T-cell (primary cell): ENCODE measurements at places on chromosomes 3 and 15. TPM values are rescaled to one million over a fixed set of nuclear protein-coding genes. Genes with fewer than 3 reads are reported as not detected.

- no peaks in the 10 kb centered on the region for H3K27me3 ChIP-seq
- H3K4me1 ChIP-seq: no peaks in the 10 kb centered on the region
- no peak overlapping the region for H3K4me3 ChIP-seq
- no peak for DNase-seq
Observed at GRCh38 chr3:64174328-64174727, 50.9 kb downstream of the PRICKLE2 start.

DNA sequence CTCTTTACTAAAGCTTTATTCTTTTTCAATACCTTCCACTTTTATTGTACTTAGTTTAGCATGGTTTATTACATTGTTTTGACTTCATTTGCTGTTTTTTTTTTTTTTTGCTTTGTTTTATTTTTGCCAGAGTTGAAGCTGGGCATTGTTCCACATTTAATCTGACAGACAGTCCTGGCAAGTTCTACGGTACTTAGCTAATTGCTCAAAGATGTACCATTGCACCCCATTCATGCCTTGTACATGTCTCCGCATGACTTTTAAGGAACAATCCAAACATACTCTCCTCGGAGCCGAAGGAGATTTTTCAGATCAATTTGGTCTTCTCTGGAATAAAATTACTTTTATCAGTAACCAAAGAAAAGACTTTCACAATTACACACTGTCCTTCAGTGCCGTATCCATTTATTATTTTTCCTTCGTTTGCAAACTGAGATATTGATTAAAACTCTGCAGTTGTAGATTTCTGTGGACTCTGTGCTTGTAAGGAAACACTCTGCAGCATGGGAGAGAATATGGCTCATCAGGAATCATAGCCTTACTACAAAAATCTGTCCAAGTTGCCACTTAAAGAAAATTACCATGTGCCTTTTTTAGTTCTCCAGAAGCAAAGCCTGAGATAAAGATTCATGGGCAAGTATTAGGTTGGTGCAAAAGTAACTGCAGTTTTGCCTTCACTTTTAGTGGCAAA lies 952.0 kb downstream of the AGBL1 start:
- no peaks in the 10 kb centered on the region for H3K36me3 ChIP-seq
- no peaks in the 10 kb centered on the region for H3K27me3 ChIP-seq
- no peak overlapping the region for H3K4me3 ChIP-seq
- H3K27ac ChIP-seq: no peak overlapping the region

- no peaks in the 10 kb centered on the region for H3K27me3 ChIP-seq
- H3K4me3 ChIP-seq: no peak overlapping the region
- no peak overlapping the region for H3K27ac ChIP-seq
- DNase-seq: no peak
- no peaks in the 10 kb centered on the region for H3K36me3 ChIP-seq
- H3K4me1 ChIP-seq: peaks cover 45% of the 10 kb centered on the region
Observed at GRCh38 chr15:28983432-28984311, 97.9 kb downstream of the APBA2 start.

GRCh38 chr15:44541282-44541958 lies 4.5 kb downstream of the EIF3J start:
- no peaks in the 10 kb centered on the region for H3K36me3 ChIP-seq
- no peak overlapping the region for H3K4me3 ChIP-seq
- no peak overlapping the region for H3K27ac ChIP-seq

- H3K27ac ChIP-seq: no peak overlapping the region
- H3K27me3 ChIP-seq: no peaks in the 10 kb centered on the region
- no peaks in the 10 kb centered on the region for H3K36me3 ChIP-seq
- H3K4me1 ChIP-seq: no peaks in the 10 kb centered on the region
Observed at GRCh38 chr15:93201940-93202339, 112.9 kb upstream of the RGMA start.

DNA sequence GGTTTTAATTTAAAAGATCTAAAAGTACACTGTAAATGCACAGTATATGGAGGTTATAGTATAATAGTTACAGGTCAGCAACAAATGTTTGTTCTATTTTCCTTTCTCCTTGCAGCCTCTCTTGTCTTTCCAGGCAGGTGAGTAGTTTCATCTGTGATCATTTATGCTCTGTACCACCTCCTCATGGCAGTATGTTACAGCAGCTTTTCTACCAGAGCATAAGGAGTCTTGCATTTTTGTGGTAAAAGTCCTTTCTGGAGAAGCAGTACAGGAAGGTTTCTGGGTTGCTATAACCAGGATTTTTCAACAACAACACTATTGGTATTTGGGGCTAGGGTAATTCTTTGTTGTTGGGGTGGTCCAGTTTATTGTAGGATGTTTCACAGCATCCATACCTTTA lies 59.5 kb downstream of the ZNF609 start:
- DNase-seq: no peak
- no peaks in the 10 kb centered on the region for H3K36me3 ChIP-seq
- H3K27me3 ChIP-seq: no peaks in the 10 kb centered on the region
- no peak overlapping the region for H3K27ac ChIP-seq
- peaks cover 16% of the 10 kb centered on the region for H3K4me1 ChIP-seq
- H3K4me3 ChIP-seq: no peak overlapping the region

DNA sequence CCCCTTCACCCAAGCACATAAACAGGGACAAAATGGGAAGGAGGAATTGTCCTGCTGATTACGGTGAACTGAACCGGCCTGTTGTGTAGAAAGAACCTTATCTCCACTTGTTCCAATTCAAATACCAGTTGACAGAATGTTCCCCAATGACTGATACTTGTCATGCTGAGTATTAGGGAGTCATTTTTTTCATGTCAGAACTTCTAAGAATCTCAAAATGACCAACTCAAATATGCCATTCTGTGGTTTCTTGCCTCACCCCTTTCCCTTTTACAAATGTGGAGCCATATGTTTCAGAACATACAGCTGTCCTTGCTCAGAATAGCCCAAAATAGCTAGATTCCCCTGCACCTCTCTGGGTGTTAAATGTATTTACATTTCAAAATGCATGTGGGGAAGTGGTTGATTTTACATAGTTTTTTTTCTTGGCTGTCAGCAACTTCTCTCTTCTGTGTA lies 405.9 kb upstream of the TBL1XR1 start:
- H3K27ac ChIP-seq: no peak overlapping the region
- no peaks in the 10 kb centered on the region for H3K27me3 ChIP-seq
- H3K36me3 ChIP-seq: no peaks in the 10 kb centered on the region
- H3K4me1 ChIP-seq: peaks cover 19% of the 10 kb centered on the region
- no peak for DNase-seq

- H3K27ac ChIP-seq: no peak overlapping the region
- no peak overlapping the region for H3K4me3 ChIP-seq
- H3K27me3 ChIP-seq: no peaks in the 10 kb centered on the region
- DNase-seq: peak; percentile 66
Observed at GRCh38 chr3:128875556-128876120, 3.8 kb upstream of the ACAD9 start.

GRCh38 chr15:70308011-70308734 lies 210.5 kb upstream of the TLE3 start:
- H3K4me3 ChIP-seq: no peak overlapping the region
- H3K4me1 ChIP-seq: no peaks in the 10 kb centered on the region
- DNase-seq: no peak
- H3K36me3 ChIP-seq: no peaks in the 10 kb centered on the region
- no peaks in the 10 kb centered on the region for H3K27me3 ChIP-seq

GRCh38 chr3:58351920-58352319 lies 19.2 kb downstream of the PXK start:
- H3K27me3 ChIP-seq: no peaks in the 10 kb centered on the region
- no peak for DNase-seq
- no peak overlapping the region for H3K4me3 ChIP-seq
- no peak overlapping the region for H3K27ac ChIP-seq
- peaks cover 2% of the 10 kb centered on the region for H3K4me1 ChIP-seq

DNA sequence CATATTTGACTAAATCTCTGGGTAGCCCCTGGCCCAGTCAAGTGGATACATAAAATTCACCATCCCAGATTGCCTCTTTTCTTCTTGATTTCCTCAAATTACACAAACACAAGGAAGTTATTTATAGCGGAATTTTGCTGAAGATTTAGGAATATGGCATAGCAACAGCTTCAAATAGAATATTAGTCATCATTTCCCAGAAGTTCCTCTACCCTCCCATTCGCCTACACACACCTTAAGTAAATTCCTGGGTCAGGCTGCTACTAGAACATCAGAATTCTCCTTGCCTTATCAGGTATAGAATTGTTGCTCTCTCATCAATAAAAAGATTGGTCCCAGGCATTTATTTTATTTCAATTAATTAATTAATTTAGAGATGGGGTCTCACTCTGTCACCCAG lies 31.6 kb downstream of the MESD start:
- H3K36me3 ChIP-seq: peaks cover 5% of the 10 kb centered on the region
- DNase-seq: no peak
- no peaks in the 10 kb centered on the region for H3K4me1 ChIP-seq
- H3K27ac ChIP-seq: no peak overlapping the region
- H3K27me3 ChIP-seq: no peaks in the 10 kb centered on the region
- no peak overlapping the region for H3K4me3 ChIP-seq

- no peak for DNase-seq
- H3K27me3 ChIP-seq: no peaks in the 10 kb centered on the region
- H3K27ac ChIP-seq: no peak overlapping the region
- H3K4me1 ChIP-seq: no peaks in the 10 kb centered on the region
Observed at GRCh38 chr15:85941186-85941855, 138.3 kb upstream of the AGBL1 start.

- H3K27me3 ChIP-seq: no peaks in the 10 kb centered on the region
- no peak overlapping the region for H3K27ac ChIP-seq
- H3K4me3 ChIP-seq: no peak overlapping the region
- no peak for DNase-seq
- H3K4me1 ChIP-seq: no peaks in the 10 kb centered on the region
Observed at GRCh38 chr15:37007301-37007700, 93.0 kb downstream of the MEIS2 start.

- H3K27me3 ChIP-seq: no peaks in the 10 kb centered on the region
- no peak for DNase-seq
- H3K4me1 ChIP-seq: no peaks in the 10 kb centered on the region
- H3K27ac ChIP-seq: no peak overlapping the region
Observed at GRCh38 chr3:168272343-168272985, 176.7 kb upstream of the GOLIM4 start.

DNA sequence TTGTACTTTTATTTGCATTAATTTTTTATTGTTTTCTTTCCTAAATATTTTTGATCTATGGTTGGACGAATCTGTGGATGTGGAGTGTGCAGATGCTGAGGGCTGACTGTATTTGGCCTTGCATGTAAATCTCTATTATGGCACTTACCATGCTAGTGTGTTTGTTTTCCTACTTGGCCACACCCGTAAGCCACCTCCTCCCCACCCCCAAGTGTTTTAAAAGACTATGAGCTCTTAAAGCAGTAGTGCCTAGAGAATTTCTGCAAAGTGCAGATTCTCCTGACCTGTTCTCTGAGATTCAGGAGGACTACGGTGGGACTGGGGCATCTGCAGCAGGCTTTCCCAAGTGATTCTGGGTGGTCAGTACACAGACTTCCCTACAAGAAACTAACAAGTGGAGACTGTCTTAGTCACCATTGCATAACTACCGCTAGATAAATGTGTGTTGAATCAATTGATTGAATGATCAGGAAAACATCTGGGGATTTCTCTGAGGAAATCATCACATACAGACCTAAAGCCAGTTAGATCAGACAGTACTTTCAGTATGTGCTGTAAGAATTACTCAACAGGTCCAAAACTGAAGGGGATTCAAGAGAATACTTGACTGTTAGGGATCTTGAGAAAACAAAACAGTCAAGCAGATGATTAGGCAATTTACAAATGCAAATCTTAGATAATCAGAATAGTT lies 6.2 kb upstream of the TIPARP start:
- no peak overlapping the region for H3K4me3 ChIP-seq
- no peaks in the 10 kb centered on the region for H3K36me3 ChIP-seq
- peaks cover 7% of the 10 kb centered on the region for H3K4me1 ChIP-seq
- no peaks in the 10 kb centered on the region for H3K27me3 ChIP-seq

- DNase-seq: no peak
- H3K27ac ChIP-seq: no peak overlapping the region
- H3K4me1 ChIP-seq: no peaks in the 10 kb centered on the region
- peaks cover 6% of the 10 kb centered on the region for H3K27me3 ChIP-seq
- no peaks in the 10 kb centered on the region for H3K36me3 ChIP-seq
- no peak overlapping the region for H3K4me3 ChIP-seq
Observed at GRCh38 chr3:68915973-68916372, 16.4 kb downstream of the TAFA4 start.

GRCh38 chr3:66603151-66603611 lies 102.4 kb upstream of the LRIG1 start:
- DNase-seq: no peak
- peak overlapping the region; percentile 29 for H3K4me3 ChIP-seq
- no peaks in the 10 kb centered on the region for H3K36me3 ChIP-seq
- no peak overlapping the region for H3K27ac ChIP-seq

- DNase-seq: no peak
- peaks cover 21% of the 10 kb centered on the region for H3K4me1 ChIP-seq
- peak overlapping the region; percentile 91 for H3K27ac ChIP-seq
- no peaks in the 10 kb centered on the region for H3K27me3 ChIP-seq
- peak overlapping the region; percentile 34 for H3K4me3 ChIP-seq
- H3K36me3 ChIP-seq: no peaks in the 10 kb centered on the region
Observed at GRCh38 chr15:67133738-67134066, 68.3 kb downstream of the SMAD3 start.

DNA sequence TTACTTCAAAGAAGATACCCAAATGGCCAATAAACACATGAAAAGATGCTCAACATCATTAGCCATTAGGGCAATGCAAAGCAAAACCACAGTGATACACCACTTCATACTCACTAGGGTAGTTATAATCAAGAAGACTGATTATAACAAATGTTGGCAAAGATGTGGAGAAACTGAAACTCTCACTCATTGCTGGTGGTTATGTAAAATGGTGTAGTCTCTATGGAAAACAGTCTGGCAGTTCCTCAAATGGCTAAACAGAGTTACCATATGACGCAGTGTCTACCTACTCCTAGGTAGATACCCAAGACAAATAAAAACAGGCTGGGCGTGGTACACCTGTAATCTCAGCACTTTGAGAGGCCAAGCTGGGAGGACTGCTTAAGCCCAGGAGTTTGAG lies 3.5 kb upstream of the ZFAND6 start:
- H3K4me1 ChIP-seq: peaks cover 5% of the 10 kb centered on the region
- no peak for DNase-seq
- no peaks in the 10 kb centered on the region for H3K27me3 ChIP-seq
- H3K4me3 ChIP-seq: no peak overlapping the region

Gene AMT
- total RNA-seq: 9.6 TPM

Gene RABL3
- 25.0 TPM for total RNA-seq

Gene SPTBN5
- 4.0 TPM for total RNA-seq

Gene DNAH1
- total RNA-seq: 72.0 TPM

Gene FAM81A
- not detected for total RNA-seq

Gene WDR49
- total RNA-seq: 1.2 TPM

Gene ABI3BP
- 0.18 TPM for total RNA-seq

Gene B3GNT5
- 0.55 TPM for total RNA-seq

Gene C3orf52
- 1.6 TPM for total RNA-seq
